ENCODE measurements at places on chromosomes 5 and 9. TPM values are rescaled to one million over a fixed set of nuclear protein-coding genes. Genes with fewer than 3 reads are reported as not detected.

- H3K4me1 ChIP-seq, result no peaks in the 10 kb centered on the region
- H3K4me3 ChIP-seq, result no peak overlapping the region
- H3K36me3 ChIP-seq, result no peaks in the 10 kb centered on the region
- no peaks in the 10 kb centered on the region for H3K27me3 ChIP-seq
These were observed 141.7 kb upstream of the STK32A start for GRCh38 chr5:147093138-147093537.

GRCh38 chr5:30605693-30606268, 587.7 kb upstream of the CDH6 start:
- no peaks in the 10 kb centered on the region for H3K36me3 ChIP-seq
- H3K4me3 ChIP-seq, result no peak overlapping the region
- H3K4me1 ChIP-seq, result no peaks in the 10 kb centered on the region
- no peak overlapping the region for H3K27ac ChIP-seq
- no peak for DNase-seq

DNA sequence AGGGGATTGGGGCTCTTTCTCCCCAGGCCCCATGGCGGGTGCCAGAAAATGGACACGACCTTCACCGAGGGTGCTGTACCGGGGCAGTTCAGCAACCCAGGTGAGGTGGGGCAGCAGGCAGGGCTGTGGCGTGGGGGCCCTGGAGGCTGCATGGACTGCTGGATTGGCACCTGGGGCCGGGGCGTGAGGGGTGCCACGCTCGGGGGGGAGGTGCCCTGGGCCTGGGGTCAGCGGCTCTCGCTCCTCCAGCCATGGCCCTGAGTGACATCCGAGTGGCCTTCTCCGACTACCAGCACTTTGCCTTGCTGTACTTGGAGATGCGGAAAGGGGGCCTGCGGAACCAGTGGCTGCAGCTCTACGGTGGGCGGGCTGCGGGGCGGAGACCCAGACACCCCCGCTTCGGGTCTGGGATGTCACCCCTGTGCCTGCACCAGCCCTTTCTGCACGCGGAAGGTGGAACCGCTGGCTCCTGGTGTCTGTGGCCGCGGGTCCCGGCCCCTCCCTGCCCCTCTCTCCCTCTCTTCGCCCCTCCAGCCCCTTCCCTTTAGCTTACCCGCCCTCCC, 1.8 kb downstream of the LCNL1 start:
- DNase-seq, result no peak
- no peak overlapping the region for H3K27ac ChIP-seq
- no peak overlapping the region for H3K4me3 ChIP-seq
- peaks cover 14% of the 10 kb centered on the region for H3K27me3 ChIP-seq

DNA sequence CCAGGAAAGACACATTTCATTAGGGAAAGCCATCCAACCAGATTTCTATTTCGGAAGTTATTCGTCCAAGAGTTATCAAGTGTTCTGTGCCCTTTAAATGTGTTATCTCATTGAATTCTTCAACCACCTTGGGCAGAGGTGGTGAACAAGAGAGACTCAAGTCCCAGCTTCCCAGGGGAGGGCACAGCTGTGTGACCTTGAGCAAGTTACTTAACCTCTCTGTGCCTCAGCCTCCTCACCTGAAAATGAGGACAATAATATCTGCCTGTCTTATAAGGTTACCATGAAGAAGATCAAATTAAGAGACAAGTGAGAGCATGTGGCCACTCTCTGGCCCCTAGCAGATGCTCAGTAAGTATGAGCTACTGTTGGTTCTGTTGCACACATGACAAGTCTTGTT, 37.4 kb downstream of the WHRN start:
- DNase-seq, result no peak
- no peak overlapping the region for H3K27ac ChIP-seq
- no peaks in the 10 kb centered on the region for H3K36me3 ChIP-seq
- no peak overlapping the region for H3K4me3 ChIP-seq
- no peaks in the 10 kb centered on the region for H3K4me1 ChIP-seq

Gene C5orf24
- 39.4 TPM for total RNA-seq

Gene PCDHGA8
- not detected for total RNA-seq
